ENCODE measurements at places on chromosomes 3 and 15.

- DNase-seq: peak; percentile 23
Measured at GRCh38 chr15:43249699-43250203, 17.0 kb downstream of the TGM5 start.

DNA sequence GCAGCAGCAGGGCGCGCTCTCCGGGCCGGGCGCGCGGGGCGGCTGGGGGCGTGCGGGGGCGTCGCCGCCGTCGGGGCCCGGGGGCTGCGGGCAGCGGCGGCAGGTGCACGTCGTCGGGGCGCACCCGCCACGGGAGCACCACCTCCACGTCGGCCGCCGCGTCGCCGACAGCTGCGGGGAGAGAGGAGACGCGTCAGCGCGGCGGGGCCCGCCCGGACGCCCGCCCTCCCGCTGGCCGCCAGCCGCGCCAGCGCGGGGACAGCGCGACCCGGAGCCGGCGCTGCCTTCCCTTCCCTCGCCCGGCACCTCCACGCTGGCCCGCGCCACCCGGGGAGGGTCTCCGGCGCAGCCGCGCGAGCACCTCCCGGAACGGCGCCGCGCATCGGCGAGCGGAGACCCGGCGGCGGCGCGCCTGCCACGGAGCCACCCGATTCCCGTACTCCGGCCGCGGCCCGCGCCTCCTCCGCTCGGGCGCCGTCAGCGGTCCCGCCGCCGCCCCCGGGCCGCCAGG is 481 bp downstream of the ADAMTS17 start:
- no peak for DNase-seq

- no peak for DNase-seq
Measured at GRCh38 chr3:17070161-17070959, 185.6 kb downstream of the PLCL2 start.

DNA sequence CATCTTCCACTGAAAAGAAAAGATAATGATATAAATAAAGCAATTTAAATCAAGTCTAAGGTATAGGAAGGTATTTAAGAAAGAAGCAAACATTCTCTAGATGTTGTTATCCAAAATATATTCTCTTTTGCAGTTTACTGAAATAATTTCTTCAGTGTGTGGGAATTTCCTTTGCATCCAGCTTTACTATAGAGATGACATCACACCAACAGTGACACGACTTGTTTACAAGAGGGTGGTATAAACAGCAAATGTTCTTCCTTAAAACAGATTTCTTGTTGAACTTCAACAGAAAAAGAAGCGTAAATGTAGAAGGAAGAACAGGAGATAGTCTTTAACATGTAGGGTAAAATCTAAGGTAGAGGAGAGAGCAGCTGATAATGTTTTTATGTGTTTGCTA is 202.5 kb downstream of the ROBO2 start:
- no peak for DNase-seq

DNA sequence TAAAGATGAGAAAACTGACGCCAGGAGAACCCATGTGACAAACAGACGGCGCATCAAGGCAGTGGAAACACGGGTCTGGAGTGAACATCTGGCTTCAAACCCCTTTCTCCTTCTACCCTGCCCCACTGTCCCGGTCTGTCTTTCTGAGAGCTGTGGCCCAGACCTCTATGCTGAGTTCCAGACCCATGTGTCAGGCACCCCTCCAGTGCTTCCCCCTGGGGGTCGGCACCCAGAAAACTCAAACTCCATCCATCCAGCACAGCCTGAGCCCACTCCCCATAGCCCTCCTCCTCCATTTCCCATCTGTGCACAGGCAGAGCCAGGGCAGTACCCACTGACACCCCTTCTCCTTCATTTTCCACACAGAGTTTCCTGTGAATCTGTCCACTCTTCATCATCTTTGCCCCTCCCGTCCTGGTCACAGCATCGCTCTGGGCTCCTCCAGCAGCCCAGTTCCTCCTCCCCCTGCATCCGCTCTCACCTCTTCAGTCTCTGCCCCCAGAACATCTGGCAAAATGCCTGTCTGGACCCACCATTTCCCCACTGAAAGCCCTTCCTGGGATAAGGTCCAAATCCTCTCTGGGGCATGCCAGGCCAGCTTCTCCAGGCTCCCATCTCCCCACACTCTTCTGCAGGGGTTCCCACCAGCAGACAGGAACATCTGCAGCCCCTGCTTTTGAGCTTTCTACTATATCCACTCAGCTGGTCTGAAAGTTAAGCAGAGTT is 2.9 kb downstream of the FAM240A start:
- no peak for DNase-seq

DNA sequence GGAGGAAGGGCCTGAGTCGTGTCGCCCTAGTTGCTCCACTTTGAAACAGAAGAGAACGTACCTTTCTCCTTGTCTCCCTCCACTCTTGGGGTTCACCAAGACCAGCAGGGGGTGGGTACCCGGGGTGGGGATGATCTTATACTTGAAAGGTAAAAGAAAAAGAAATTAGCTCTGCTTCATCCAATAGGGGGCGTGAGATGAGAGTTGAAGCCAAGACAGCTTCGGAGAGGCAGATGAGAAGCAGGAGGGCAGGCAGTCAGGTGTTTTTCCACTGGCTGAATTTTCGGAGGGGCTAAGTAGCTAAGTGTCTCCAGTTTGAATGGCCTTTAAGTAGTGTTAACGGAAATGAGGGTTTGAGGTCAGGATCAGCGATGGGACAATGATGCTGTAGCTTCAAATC is 100.4 kb downstream of the DGKG start:
- DNase-seq: no peak

DNA sequence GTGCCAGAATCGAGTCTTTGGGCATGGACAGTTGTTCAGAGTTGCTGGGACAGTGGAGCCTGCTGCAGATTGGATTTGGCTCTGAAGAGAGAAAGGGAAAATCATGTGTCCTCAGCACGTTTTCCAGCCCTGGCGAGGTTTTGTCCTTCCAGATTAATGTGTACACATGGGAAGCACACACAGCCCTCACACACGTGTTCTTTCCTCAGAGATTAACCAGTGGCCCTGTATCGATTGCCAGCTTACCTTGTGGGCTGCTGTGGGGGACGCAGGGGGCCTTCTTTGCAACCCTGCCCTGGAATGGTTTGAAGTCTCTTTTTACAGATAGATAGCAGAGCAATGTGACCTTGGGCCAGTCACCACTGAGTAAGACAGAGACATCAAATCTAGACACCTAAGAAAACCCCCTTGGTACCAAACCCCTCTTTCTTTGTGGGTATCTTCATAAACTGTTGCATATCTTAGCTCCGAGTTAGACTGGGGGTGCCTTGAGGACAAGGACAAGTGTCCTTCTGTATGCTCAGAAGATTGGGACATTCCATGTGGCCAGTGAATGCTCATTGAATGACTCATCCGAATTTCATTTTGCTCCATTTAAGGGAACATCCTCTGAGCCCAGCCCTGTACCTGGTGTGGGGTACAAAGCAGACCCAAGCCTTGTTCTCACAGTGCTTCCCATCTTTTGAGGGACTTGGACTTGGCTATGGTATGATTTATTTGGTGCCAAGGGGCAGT is 48.0 kb downstream of the SMAD6 start:
- DNase-seq: no peak

DNA sequence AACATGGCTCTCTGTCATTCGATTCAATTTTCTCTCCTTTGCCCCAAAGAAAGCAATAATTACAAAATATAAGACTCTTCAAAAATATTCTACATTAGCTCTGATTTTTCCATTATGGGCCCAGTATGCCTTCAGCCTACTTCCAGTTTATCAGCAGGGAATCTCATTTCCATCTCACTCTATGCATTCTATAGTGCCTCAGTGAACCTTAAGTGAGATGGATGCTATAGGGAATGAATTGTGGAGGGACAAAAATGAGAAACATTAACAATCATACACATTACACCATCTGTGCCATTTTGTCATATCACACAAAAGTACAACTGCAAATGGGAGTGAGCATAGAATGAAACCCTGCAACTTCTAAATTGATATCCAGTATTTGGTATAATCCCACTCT is 50.7 kb upstream of the TSPAN3 start:
- DNase-seq: no peak

DNA sequence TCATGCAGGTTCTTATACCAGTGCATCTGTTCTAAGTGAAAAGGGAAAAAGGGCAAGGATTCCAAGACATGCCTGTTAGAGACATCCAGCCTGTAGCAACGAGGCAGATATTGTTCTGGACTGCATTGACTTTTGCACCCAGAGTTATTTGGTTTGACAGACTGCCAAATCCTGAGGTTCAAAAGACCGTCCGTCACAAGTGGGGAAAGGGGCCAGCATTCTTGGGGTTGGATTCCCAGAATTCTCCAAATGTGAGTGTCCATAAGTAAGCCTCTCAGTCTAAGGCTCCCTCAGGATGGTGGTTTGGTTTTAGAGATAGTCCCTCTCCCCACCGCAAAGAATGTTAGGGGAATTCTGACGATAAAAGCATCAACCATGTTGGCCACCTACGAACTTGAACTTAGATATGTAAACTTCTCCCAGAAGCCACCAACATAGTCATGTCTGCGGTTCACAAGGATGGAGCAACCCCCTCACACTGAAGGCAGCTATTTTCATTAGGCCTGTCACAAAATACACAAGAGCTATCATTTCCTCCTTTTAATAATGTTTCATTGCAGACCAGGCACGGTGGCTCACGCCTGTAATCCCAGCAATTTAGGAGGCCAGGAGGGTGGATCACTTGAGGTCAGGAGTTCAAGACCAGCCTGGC is 13.6 kb upstream of the LACTB start:
- DNase-seq: no peak

GRCh38 chr3:112399064-112399463 is 66.1 kb downstream of the CD200 start:
- DNase-seq: no peak

- no peak for DNase-seq
Measured at GRCh38 chr3:135755330-135756105, 210.0 kb upstream of the PPP2R3A start.

DNA sequence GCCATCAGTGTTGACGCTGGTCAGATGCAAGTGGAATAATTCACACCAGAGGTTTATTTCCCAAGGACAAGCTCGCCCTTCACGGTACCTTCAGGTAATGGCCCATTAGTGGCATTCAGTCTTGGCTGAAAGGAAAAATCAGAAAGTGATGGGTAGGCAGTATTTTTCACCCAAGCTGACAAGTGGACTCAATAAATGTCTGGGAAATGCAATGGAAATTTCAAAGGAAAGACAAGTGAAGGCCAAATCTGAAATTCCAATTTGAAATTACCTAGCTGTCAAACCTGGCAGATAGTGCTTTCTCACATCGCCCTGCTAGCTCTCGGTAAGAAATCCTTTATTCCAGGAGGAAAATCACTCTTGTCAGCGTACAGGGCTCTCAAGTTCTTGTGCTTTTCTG is 413.5 kb downstream of the OCA2 start:
- DNase-seq: no peak

GRCh38 chr3:151856118-151856517 is 17.3 kb upstream of the SUCNR1 start:
- no peak for DNase-seq

- no peak for DNase-seq
Measured at GRCh38 chr15:37888356-37888755, 46.1 kb upstream of the TMCO5A start.

DNA sequence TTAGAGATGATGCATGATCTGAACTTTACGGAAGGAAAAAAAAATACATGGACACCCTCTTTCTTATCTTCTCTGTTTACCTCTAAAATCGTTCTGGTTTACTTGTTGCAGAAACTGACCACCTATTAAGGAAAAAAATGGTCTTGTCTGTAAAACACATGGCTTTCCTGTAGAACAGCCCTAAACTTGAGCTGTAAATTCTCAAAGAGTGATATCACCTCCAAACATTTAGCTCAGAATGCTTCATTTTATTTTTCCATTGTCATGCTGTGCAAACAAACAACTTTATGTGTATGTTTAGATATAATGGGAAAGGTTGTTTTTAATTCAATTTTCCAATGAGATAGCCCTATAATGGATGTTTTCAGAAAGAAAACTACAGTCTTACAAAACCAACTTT is 237.4 kb upstream of the NR2F2 start:
- DNase-seq: no peak

DNA sequence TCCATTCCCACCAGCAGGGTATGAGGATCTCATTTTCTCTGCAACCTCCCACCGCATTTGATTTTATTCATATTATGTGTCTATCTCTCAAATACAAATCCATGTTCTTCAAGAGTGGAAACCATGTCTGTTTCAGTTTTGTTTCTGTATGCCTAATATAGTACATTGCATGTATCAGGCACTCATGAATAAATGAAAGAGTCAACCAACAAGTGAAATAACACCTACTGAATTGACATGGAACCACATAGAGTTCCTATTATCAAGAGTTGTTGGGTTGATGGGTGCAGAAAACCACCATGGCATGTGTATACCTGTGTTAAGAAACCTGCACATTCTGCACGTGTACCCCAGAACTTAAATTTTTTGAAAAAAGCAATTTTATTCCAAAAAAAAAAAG is 466.8 kb downstream of the LPP start:
- no peak for DNase-seq

DNA sequence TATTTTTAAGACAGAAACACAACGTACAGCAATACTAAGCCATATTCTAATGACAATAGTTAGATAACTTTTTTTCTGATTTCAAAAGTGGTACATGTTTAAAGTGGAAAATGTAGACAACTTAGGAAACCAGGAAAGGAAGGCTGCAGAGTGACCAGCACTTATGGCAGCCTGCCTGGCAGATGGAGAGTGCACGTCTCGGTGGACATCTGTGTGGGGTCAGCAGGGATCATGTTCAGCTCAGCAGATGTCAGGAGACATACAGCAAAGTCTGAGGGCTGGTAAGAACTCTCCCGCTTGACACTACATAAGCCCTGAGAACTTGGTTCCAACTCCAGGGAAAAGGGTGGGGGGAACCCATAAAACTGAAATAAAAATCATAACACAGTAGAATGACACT is 128.6 kb upstream of the ADPGK start:
- DNase-seq: no peak

DNA sequence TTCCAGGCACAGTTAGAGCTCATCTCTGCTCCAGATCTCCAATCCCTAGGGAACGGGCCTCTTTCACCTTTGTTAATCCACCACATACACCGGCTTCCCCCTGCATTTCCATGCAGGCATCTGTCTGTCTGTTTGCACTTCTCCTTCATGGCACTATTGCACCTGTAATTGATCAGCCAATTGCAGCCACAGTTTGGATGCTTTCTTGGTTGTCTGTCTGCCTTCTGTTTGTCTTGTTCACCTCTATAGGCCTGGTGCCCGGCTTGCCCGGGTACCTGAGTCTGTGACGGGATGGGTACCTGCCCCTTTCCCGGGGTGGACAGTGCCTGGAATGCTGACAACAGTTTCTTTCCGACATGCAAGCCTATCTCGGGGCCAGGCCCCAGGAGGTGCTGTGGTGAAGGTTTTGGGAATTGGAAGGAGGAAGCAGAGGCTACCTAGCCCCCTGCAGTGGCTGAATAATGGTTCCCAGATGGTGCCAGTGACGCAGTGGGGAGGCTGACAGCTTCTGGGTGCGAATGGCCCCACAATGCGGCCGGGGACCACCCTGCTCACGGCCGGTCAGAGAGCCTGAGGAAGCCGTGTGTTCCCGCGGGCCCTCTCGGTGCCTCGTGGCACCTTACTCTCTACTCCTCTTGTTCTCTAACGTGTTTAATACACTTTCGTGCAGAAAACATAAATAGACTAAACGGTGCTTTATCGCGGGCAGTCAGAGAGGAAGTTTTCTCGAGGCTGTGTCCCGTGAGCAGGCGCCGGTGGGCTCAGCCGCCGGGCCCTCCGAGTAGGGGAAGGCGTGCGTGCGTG is 31.3 kb upstream of the RAB6B start:
- no peak for DNase-seq
